NCI-H187 treated with DMSO at 0.1 percent for 48 hours (cell line): ENCODE measurements at places on chromosomes 1 and 21.

- no peak for DNase-seq
These were observed 50.1 kb downstream of the NDUFS5 start for GRCh38 chr1:39076127-39076798.

DNA sequence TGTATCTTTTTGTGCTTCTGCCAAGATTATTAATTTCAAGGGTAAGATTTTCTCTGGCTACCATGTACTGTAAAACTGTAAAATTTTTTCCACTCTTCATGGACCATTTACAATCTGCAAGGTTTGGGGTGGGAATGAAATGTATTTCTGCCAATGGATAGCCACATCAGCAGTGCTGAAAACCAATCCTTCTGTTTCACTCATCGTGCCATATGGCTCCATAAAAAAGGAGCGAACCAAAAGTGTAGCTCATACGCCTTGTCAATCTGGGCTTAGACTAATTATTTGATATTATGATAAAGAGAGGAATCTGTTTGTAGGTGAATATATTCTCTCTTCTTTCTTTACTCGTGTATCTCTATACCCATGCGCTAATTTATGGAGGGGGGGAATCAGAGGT is 3.0 kb upstream of the SLC44A5 start:
- no peak for DNase-seq

DNA sequence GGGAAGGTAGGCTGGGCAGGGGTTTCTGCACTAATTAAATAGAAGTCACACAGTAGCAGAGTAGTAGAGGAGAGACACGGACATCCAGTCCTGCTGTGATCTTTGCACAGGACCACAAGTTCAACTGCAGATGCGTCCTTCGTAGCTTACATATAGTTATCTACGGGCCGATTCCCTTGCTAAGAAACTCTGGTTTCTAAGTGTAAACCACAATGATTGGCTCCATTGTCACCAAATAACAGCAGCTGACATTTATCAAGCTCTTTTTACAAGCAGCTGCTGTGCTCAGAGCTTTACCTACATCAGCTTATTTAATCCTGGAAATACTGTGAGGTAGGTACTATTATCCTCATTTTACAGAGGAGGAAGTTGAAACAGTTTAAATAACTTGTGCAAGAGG is 3.1 kb downstream of the SLC45A3 start:
- DNase-seq: no peak

DNA sequence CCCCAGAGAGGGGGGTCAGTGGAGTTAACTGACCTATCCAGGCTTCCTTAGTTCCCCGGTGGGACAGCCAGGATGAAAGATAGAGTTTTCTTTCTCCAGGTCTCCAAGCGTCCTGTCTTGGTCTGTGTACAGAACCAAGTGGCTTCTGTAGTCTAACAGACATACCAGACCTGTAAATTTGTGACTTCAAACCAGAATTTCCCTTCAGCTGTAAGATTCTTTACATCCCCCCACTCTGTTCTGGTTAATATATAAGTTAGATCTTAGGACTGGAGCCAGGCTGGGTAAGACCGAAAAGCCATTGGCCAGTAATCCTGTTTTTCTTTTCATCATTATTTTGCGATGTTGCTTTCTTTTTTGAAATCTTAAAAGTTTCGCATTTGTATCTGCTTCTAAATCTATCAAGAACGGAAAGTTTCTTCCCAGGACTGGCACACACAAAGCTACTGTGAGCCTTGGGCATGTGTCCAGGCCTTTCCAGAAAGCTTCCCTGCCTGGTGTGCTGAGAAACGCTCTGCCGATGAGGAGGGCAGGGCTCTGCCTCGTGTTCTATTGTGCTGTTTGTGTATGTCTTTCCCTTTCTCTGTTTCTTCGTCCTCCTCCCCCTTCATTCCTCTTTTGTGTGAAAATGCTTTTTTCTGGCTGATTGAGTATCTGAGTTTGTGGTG is 72.3 kb downstream of the RGL1 start:
- no peak for DNase-seq

- no peak for DNase-seq
These were observed 52.2 kb downstream of the PHACTR4 start for GRCh38 chr1:28421744-28422143.

DNA sequence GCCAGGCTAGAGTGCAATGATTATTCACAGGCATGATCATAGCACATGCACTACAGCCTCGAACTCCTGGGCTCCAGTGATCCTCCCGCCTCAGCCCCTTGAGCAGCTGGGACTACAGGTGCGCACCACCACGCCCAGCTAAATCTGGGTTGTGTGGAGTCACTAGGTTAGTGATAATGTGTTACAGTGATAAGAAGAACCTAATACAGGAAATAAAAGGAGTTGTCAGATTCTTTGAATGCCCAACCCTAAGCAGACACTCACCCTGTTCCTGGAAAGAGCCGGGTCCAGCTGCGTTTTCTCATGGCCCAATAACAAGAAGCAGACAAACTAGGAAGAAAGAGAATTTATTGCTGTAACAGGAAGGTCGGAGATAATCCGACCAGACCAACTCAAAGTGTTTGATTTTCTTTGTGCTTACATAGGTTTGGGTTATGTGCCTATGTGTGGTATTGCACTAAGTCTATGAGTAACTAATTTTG is 8.8 kb downstream of the IFNGR2 start:
- no peak for DNase-seq

DNA sequence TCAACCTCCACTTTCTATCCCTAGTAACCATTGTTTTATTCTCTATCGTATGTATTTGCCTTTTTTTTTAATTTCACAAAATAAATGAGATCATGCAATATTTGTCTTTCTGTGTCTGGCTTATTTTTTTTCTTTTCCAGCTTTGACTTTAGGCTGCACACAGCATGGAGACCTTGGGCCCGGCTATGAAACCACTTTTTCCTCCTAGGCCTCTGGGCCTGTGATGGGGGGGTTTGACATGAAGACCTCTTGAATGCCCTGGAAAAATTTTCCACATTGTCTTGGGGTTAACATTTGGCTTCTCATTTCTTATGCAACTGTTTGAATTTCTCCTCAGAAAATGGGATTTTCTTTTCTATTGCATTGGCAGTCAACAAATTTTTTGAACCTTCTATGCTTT is 100.2 kb upstream of the BTG3 start:
- no peak for DNase-seq

DNA sequence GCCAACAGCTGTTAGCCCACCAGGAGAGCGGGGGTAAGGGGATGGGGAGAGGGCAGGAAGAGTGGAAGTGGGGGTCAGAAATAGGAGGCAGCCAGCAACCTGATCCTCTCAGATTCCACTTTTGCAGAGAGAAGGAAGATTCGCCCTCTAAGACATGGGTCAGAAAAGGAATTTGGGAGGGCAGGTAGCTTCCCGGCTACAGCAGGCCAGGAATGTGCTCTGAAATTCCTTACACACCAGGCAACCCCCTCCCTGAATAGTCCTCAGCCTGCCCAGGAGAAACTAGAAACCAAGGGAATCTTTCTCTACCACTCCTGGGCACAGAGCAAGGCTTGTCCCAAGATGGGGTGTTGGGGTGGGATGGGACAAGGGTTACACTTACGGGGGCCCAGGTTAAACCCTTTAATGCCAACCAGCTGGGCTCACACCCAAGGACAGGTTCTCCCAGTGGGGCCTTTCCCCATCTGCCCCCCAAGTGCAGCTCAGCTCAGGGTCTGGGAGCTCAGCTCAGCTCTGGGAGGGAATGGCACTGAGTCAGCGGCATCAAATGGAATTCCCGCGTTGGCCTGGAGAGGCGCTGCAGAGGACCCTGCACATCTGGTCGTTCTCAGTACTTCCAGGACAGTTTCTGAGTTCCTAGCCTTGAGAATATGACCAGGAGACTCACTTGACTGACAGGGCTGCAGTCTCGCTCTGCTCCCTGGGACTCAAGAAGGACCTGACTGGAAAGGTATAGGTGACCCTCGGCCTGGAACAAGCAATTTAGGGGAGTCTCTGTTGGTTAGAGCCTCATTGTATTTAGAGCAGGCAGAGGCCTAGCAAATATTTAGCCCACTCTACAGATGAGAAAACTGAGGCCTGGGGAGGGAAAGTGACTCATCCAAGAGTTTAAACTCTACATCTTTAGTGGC is 761 bp downstream of the TNNT2 start:
- no peak for DNase-seq
